Stimulated activated CD4-positive, alpha-beta T cell treated with anti-CD3 and anti-CD28 coated beads, Interleukin-15, amount 100 ng/mL, for 1 hour (primary cell): ENCODE measurements at places on chromosomes 1 and 21.

- DNase-seq, result no peak
These were observed 22.1 kb downstream of the LRRC7 start for GRCh38 chr1:69589799-69590198.

DNA sequence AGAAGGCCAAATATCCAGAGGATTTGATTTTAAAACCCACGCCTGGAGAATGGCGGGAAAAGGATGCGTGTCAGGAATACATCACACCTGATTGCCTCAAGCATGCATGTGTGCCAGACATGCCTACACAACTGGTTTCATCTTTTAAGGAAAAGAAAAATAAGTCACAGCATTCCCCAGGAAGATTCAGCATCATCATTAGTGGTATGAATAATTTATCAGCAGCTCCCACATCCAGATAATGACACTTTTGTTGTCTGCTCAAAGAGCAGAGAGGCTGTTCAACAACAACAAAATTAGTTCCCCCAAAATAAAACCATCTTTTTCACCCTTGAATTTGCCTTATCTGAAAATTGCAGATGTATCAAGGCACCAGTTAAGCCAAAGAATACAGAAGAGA, 328.6 kb upstream of the C1orf87 start:
- no peak for DNase-seq

DNA sequence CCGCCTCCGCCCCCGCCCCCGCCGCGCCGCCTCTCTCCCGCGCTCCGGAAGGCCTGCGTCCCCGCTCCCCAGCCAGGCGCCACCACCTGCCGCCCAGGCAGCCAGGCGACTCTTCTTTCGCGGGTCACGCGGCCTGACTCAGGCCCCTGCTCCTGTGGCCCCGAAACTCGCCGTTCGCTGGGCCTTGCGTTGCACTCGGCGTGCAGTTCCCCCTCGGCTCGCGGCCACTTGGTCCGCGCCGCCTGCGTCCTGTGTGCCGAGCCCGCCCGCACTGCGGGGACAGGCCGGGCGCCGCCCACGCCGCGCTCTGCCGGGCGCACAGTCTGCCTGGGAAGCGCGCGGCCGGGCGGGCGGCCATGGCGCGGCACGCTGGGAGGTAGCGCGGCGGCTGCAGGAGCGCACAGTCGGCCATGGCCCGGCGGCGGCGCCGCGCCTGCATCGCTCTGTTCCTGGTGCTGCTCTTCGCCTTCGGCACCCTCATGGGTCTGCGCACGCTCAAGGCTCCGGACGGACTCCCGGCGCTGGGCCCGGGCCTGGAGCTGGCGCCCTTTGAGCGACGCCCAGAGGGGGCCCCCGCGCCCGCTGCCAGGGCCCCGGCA, at the start of gene MANEAL:
Gene MANEAL (plus strand): TSS at position 75 of the 599 bp plus-strand sequence. CDS start 336 bp downstream, at position 411.
- DNase-seq, result no peak

DNA sequence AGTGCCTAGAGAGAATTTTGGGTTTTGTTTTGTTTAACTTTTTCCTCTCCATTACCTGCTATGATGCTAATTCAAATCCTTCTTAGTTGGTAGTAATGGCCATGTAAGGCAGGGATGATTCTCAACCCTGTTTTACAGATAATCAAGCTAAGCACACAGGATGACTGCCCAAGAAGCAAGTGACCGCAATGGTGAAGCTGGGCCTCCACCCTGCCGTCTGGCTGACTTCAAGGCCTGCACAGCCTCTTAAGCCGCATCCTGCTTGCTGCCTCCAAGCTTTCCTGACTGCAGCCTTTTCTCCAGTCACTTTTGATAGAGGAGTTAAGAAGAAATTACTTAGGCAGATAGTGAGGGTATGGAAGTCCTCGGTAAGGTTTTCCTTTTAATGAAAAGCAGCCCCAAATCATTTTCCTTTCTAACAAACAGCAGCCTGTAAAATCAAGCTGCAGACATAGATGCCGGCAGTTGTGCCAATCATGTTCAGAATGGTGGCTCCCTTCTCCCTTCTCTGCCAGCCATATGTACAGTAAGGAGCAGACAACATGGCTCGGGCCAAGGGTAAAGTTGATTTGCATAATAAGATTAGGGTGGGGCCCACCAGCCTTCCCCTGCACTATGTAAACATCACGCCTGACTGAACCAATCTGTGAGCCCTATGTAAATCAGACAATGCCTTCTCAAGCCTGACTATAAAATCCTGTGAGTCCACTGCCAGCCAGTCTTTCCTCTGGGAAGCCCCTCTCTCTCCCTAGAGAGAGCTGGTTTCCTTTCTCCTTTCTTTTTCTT, 8.8 kb upstream of the CTBS start:
- DNase-seq, result no peak

DNA sequence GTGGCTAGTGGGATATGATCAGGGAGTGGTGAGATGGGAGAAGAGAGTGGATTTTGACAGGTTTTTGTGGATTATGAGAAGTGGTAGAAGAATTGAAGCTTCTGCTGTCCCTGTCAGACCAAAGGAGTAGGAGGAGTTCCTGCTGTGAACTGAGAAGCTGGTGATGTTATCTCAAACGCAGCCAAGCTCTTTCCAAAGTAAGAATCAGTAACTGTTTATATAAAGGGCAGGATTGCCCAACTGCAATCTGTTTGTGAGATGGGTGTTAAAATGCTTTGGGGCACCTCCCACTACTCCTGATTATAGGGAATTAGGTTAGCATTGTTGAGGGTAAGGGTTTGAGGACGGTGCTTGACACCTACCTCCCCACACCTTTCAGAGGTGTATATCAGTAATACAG, 60.5 kb upstream of the USP25 start:
- no peak for DNase-seq

DNA sequence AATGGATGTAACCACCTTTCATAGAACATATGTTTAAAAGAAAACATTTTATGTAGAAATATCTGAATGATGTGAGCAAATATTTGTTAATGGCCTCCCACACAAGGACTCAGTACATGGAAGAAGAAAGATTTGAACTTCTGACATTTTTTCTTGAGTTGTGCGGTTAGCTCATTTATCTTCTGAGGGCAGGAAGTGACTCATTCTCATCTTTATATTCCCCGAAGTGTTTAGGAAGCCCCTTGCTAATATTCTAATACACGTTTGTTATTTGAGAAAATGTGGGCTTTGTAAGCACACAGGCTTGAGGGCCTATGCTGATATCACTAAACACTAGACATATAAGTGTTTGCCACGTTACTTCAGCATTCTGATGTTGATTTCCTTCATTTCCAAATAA, 392.5 kb upstream of the PTBP2 start:
- DNase-seq, result no peak

DNA sequence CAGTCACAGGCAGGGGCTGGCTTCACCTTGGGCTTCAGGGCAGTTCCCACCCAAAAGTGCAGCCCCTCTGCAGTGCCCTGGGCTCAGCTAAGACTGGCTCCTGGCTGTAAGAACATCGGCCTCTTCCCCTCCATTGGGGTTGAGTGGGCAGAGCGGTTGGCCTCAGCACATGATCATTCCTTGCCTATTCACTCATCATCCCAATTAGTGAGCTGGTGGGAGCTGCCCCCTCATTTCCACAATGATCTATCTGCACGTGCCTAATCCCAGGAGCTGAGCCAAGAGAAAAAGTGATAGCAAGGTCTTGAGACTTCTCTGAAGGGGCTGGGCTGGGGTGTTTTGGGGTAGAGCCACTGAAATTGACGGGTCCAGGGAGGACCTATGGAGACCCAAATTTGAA, 133.6 kb downstream of the SYF2 start:
- no peak for DNase-seq

DNA sequence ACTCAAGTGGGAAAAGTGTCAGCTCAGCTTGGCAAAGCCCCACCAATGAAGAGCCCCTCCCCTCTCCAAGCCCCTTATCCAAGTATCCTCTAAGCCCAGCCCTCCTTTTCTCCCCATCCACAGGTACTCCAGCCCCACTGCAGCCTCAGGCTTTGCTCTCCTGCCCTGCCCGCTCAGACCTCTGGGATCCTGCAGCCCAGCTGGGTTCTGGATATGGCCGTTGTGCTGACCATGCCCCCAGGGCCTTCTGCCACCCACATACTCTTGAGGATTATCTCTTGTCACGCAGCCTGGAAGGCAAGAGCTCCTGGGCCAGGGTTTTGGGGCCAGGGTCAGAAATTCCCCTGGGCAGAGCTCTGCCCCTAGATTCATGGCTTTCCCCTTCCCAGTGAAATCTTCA, 4.7 kb downstream of the SHISA4 start:
- DNase-seq, result no peak

DNA sequence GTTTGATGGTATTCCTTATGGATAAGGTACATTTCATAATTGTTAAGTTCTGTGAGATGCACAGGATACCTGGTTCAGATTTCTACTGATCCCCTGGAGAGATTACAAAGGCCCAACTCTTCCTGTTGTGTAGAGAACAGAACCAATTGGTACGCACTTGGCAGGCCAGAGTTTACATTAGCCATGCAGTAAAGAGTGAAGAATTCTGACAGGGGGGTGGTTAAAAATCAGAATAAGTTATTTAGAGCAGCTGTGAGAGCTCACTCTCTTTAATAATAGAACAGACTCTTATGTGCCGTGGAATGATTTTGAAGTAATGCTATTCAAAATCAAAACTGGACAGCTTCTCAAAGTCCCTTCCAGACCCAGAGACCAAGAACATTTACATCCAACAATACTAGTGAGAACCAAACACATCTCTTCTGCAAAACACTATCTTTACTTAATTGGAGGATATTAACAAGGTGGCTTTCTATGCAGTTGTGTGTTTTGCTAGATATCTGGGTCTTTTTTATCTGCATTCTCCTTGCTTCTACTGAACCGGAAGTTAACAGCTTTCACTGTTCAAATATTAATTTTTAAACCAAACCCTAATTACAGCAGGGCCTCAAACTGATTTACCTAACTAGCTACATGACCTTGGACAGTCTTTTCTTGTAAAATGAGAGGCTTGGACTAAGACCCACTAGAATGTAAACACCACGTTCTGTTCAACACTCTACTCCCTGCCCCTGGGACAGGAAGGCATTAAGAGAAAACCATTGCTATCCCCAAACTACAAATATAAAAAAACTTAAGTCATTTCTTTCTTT, 4.0 kb downstream of the USP24 start:
- DNase-seq, result no peak

DNA sequence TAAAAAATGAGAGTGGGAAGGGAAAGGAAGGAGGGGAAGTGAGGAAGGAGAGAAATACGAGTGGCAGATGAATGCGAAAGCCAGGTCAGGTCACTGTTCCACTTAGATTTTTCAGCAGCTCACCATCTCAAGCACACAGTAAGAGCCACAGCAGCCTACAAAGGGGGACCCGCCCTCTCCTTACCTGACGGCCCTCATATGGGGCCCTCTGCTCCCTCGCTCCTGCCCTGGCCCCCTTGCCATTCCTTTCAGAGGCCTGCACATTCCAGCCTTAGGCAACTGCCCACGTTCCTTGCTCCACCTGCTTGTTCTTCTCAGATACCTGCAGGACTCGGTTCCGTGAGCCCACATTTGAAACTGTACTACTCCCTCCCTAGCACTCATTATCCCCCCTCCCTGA, 22.0 kb downstream of the VPS26C start:
- DNase-seq, result no peak

- DNase-seq, result no peak
These were observed 3.0 kb downstream of the SLC19A1 start for GRCh38 chr21:45539046-45539795.

DNA sequence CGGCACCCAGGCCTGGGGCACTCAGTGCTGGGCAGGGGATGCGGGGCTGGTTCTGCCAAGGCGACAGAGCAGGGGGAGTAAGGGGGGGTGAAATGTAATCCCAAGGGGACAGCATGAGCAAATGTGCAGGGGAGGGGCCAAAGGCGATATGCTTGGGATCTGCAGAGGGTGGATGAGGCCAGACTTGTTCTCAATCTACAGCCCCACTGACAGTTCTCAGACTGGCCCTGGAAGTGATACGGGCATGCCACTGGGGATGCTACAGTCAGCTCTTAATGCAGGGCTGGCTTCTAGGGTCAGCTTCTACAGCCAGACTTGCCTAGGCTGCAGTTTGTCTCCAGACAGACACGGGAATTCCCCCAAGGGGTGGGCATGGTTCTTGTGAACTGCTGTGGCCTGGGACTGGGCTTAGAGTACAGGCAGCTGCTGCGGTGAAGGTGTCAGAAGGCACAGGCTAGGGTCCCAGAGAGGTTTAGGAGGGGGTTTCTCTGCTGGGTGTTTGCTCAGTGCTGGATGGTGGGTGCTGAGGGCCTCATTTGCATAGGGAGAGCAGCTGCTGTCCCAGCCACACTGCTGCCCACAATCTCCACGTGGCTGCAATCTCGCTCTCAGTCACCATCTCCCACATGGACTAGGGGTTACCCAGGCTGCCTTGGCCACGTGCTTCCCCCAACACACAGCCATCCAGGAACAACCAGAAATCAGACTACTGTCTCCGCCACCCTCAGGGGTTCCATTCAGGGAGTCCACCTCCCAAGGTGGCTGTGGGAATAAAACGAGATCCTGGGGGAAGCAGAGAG, 190.1 kb downstream of the HIVEP3 start:
- no peak for DNase-seq

- DNase-seq, result no peak
These were observed 3.7 kb downstream of the TCHH start for GRCh38 chr1:152111515-152111968.

GRCh38 chr1:244653439-244654107, 647 bp downstream of the DESI2 start:
- DNase-seq, result no peak

DNA sequence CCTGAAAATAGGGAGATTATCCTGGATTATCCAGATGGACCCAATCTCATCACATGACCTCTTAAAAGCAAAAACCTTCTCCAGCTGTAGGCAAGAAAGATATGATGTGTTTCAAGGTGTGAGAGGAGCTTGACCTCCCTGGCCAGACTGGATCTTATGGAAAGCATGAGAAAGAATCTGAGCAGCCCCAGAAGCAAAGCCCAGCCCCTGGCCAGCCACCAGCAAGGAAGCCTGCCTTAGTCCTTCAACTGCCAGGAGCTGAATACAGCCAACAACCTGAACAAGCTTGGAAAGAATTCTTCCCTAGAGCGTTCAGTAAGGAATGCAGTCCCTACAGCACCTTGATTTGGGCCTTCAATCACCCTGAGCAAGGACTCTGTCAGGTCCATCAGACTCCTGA, 375.0 kb upstream of the CHRM3 start:
- no peak for DNase-seq

- DNase-seq, result no peak
These were observed 18.4 kb downstream of the ELAVL4 start for GRCh38 chr1:50126927-50127715.

- DNase-seq, result no peak
These were observed 28.9 kb upstream of the H3-3A start for GRCh38 chr1:226033582-226033981.

- no peak for DNase-seq
These were observed 9.3 kb upstream of the GIPC2 start for GRCh38 chr1:78036450-78036849.
